NCI-H1048 (cell line): ENCODE measurements at places on chromosomes 7 and 10.
A peak's percentile ranks its signal among the peaks of the same experiment; 100 is the strongest.

DNA sequence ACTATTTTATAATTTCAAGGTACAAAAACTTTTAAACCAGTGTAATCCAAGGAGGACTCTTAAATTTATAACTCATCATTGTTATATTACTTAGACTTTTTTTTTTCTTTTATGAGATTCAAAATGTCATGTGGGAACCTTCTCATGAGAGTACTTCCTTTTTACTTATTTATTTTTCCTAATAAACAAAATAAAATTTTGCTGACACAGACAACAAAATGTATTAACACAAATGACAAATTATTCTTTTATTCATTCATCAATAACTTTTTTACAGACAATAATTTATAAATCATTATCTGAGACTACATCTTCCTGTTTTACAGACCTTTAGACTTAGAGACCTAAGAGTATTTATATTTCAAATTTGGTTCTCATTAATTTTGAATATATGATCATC is 706.2 kb downstream of the SUGCT start:
- no peak for DNase-seq

DNA sequence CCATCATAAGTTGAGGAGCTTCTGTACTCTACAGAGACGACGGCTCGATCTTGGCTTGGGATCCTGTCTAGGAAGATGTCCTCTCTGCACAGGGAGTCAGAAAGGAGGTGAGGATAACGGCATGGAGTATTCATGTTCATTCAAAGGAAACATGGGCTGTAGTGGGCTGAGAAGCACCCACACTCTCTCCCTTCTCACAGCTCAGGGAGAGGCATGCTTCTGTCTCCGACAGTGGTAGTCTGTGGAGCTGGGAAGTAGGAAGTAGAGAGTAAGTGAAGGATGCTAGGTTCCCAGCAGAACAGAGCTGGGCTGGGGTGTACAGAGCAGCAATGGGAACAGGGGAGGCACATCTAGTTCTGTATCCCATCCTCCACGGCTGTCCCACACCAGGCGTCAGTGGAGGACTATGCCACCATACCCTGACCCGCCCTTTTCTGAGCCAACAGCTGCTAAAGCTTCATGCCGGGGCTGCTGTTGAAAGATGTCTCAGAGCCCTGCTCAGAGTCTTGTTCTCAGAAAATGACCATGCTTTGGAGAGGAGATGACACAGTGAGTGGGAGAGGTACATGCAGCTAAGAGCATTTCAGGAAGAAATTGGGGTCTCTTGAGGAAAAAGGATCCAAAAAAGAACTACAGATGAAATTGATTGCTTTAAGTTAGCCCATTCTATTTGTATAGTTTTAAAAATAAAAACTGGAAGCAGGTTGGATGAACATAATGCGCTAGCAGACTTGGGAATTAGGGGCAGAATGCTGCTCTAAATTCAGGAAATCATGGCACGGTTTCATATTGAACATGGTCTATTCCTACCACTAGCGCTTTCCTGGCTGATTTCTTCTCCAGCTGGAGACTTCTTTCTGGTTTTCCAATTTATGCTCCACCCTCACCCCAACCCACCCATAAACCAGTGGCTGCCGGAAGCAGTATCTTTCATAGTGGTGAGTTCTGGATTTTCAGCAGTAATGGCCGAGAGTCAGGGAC is 138.6 kb downstream of the CHN2 start:
- DNase-seq, result no peak

- DNase-seq, result peak; percentile 71
Measured at GRCh38 chr7:99975782-99976521, at the start of gene AZGP1. AZGP1 (minus strand) TSS chr7:99976031; CDS start chr7:99976020, 11 bp downstream.

GRCh38 chr7:142964502-142965246 is 2.5 kb upstream of the KEL start:
- no peak for DNase-seq

DNA sequence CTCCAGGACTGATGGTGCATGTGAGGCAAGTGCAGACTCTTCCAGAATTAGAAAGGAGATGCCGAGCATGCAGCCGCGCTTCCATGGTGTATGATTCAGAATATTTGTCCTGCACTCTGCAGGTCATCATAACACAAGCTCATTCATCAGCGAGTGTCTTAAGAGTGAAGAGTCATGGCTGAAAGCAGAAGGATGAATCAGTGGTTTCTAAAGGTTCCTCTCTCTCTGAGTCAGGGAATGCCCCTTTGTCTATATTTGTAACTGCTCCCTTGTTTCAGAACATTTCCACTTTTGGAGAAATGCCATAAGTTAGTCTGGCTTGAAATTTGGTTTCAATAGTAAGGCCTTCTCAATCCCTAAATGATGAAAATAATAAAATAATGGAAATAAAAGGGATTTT is 52.3 kb downstream of the HECW1 start:
- DNase-seq, result no peak

GRCh38 chr7:101494602-101495329 is 132.1 kb downstream of the COL26A1 start:
- no peak for DNase-seq

GRCh38 chr7:143437578-143437977 is 5.7 kb upstream of the TAS2R60 start:
- no peak for DNase-seq

GRCh38 chr7:124618871-124619270 is 146.7 kb downstream of the GPR37 start:
- no peak for DNase-seq

- no peak for DNase-seq
Measured at GRCh38 chr7:124250297-124251034, 217.6 kb upstream of the TMEM229A start.

DNA sequence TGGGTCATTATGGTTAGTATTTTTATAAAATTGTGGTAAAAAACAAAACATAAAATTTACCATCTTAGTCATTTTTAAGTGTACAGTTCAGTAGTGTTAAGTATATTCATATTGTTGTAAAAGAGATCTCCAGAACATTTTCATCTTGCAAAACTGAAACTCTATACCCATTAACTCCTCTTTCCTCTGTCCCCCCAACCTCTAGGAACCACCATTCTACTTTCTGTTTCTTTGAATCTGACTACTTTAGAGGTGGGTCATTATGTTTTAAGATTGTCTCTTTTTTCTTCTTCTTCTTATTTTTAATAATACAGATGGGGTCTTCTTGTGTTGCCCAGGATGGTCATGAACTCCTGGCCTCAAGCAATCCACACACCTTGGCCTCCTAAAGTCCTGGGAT is 84.1 kb downstream of the DOCK4 start:
- DNase-seq, result no peak
